Natural killer cell treated with Interleukin-12 subunit alpha and Interleukin-12 subunit beta and Interleukin-15 and Interleukin-18, amount 100 ng/mL, for 72 hours (primary cell): ENCODE measurements at places on chromosomes 12 and 14.

- DNase-seq, result no peak
These were observed 81.6 kb upstream of the FAR2 start for GRCh38 chr12:29067430-29067829.

DNA sequence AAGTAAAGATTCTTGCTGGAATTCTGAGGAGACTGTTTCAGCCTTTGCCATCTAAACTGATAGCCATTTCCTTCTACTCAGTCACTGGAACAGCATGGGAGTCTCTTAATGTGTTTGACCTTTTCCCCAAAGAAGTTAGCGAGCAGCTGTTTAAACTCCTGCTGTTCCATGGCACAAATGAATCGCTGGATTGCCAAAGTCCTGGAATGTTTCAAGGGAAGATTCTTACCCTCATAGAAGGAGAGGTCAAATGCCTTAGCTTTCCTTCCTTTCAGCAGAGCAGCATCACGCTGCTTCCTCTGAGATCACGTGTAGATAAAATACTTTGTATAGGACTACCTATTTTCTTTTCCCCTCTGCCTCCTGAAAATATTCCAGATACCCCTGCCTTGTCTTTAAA lies 10.5 kb upstream of the NR2C1 start:
- no peak for DNase-seq

- no peak for DNase-seq
These were observed 768 bp downstream of the METTL25 start for GRCh38 chr12:82359115-82359478.

- DNase-seq, result no peak
These were observed 73.8 kb upstream of the RIN3 start for GRCh38 chr14:92439537-92440344.

DNA sequence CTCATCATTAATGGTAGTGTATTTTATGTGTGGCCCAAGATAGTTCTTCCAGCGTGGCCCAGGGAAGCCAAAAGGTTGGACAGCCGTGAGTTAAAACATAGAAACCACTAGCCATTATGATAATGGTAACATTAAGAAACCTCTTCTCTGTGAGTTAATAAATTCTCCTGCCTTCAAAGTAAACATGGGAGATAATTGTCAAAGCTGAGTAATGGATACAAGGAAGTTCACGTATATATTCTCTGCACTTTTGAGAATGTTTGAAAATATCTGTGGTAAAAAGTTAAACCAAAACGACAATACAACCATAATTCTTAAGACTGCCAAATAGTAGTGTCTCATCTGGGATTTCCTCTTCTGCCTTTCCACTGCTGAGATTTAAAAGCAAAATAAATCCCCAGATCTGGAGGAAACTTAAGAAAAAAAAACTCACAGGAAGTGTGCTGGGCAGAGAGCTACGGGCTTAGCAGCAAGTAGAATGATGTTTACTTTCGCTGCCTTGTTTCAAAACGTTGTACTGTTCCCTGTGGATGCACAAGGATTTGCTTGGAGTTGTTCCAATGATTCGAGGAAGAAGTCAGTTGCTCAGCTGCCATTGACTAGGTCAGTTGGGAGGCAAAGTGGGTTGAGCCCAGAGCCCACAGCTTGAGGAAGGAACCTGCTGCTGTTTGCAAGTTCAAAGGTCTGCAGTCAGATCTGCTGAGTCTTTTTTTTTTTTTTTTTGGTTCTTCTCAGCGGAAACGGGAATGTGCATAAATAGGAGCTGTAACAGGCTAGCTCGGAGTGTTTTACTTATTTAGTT lies 1.7 kb downstream of the TPCN1 start:
- no peak for DNase-seq

GRCh38 chr14:75217508-75218206 lies 41.2 kb upstream of the TMED10 start:
- DNase-seq, result no peak

- DNase-seq, result no peak
These were observed 83.7 kb upstream of the PCNX4 start for GRCh38 chr14:60008042-60008441.

DNA sequence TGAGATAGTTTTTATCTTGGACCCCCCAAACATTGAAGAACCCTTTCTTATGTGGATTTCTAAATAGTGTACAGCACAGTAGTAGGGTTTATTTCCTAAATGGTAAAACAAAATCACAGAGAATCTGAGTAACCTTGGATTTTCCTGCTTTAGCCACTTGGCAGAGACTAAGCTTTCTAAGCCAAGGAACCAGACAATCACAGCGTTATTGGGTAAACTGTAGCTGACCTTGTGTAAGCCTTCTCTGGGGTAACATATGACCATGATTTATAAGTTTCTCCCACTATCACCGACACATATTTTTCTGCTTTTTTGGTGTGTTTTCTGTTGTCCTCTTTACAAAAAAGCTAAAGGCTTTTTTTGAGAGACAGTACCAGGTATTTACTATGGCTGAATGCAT lies 136.3 kb upstream of the PZP start:
- DNase-seq, result no peak

- DNase-seq, result no peak
These were observed 5.7 kb downstream of the SERPINA9 start for GRCh38 chr14:94470311-94470710.

GRCh38 chr12:47729233-47729632 lies 3.9 kb upstream of the ENDOU start:
- DNase-seq, result no peak

DNA sequence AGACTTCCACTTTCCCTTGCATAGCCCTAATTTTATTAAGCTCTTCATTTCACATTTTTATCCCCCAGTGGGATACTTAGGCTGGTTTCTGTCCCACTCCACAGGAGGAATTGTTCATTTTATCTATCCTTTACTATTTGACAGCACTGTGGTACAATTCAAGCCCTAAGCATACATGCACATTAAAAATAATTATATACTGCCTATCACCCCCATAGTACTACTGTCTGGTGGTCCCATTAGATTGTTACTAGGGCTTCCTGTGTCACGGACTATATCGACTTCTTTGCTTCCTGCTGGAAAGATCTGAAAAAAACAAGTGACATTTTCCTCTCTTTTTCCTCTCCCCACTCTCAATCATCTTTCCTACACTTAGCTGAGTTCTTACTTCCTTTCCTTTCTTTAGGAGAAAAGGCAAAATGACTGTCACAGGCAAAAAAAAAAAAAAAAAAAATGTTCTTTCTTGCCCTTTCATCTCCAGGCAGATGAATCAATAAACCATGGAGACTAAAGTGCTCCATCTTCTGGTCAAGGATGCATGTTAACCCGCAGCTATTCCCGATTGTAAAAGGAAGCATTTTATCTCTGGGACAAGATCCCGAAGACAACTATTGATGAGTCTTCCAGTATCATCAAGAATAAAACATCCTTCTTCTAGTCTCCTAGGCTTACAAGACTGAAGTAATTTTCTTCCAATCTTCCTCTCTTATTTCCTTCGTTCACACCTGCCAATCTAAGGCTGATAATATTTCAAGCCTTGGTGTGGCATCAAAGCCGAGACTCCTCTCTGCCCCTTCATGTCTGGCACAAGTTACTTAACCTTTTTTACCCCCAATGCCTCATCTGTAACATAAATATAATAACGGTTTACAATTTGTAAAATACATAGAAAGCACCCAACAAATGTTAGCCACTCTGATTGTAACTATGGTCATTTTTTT lies 94.4 kb upstream of the PLEKHG7 start:
- no peak for DNase-seq

GRCh38 chr12:6392504-6392903 lies 8.5 kb downstream of the LTBR start:
- DNase-seq, result no peak

- DNase-seq, result no peak
These were observed 209.7 kb upstream of the BMP4 start for GRCh38 chr14:54166049-54166950.

GRCh38 chr12:31460024-31460423 lies 130.9 kb downstream of the DENND5B start:
- DNase-seq, result no peak

DNA sequence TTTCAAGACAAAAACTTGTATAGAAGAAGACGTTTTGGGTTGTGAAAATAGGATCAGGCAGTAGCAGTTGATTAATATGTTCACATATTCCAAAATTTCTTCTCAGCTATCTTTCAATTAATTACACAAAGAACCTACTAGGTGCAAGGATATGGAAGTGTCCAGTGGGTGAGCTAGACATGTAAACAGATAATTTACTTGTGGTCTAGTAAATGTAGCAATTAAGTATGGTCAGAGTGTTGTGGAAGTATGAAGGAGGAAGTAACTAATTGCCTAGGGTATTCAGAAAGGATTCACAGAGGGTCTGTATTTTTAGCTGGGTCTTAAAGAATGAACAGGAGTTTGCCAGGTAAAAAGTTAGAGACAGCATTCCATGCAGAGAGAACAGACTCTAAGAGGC lies 5.9 kb downstream of the GOLGA5 start:
- no peak for DNase-seq

- no peak for DNase-seq
These were observed 553 bp downstream of the CNPY2 start for GRCh38 chr12:56315249-56315621.

DNA sequence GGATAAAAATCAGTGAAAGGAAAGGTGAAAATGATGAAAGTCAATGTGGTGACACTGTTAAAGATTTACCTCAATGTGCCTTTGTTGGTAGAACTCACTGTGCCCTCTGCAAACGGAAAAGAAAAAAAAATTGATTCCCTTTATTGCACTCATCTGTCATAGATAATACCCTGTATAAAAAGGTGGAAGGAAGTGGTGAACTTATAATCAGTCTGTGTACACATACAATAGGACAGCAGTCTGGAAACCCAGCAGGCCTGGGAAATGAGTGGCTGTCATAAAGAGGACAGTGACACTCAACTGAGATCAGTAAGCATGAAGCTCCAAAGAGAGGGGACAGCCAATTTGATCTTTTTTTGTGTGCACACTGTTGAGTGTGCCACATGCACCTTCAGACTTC lies 364.7 kb downstream of the NOVA1 start:
- no peak for DNase-seq

DNA sequence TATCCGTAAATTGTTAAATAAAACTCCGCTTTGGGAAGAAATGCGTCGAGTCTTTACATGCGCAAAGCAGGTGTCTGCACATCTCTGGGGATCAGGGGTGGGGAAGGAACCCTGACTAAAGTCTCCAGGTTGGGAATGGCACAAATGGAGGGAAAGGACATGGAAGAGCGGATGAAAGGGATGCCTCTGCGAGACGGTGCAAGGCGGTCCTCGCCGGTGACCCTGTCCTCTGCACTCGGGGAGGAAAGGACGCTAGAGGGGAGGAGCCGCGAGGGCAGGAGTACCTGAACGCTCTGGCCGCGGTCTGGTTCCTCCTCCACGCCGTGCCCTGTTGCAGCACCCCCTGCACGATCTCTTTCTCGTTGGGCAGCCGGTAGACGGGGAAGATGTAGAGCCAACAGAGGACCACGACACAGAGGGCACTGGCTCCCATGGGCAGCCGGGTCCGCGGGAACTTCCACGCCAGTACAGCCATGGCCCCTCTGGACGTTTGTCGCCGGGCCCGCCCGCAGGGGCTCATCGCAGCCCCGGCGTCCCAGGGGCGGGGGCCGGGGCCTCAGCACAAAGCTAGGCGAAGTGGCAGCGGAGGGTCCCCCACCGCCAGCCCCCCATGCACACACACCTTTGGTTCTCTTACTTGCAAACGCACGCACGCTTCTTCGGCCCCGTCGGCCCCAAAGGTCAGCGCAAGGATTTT lies 646 bp downstream of the ST8SIA1 start:
- no peak for DNase-seq

DNA sequence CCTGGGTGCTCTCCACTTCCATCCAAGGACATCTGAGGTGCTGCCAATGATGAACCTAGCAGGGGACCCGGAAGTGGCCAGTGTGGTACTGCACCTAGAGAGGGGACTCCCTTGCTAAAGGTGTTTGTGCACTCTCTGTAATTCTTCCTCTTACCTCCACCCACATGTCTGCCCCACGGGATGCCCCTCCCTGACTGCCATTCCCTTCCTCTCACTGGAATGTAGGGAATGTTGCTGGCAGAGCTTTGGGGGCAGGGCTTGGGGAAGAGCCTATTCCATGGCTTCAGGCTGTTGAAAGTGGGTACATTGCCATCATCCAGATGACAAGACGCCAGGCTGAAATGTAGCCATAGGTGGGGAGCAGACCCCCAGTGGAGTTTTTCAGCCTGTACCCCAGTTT lies 153.2 kb downstream of the SMOC1 start:
- no peak for DNase-seq

GRCh38 chr12:87127272-87127671 lies 871.1 kb upstream of the MGAT4C start:
- DNase-seq, result no peak

GRCh38 chr12:123071099-123071800 lies 79.6 kb downstream of the PITPNM2 start:
- no peak for DNase-seq

- DNase-seq, result no peak
These were observed 75.1 kb downstream of the PELI2 start for GRCh38 chr14:56193347-56193746.
